ENCODE measurements at places on chromosomes 3 and 15.

GRCh38 chr3:54871867-54872266 is 56.0 kb downstream of the LRTM1 start:
- no peak for DNase-seq

- no peak for DNase-seq
Observed at GRCh38 chr3:28982906-28983305, 298.0 kb upstream of the RBMS3 start.

- no peak for DNase-seq
Observed at GRCh38 chr3:117645561-117646242, 936.1 kb downstream of the TUSC7 start.

DNA sequence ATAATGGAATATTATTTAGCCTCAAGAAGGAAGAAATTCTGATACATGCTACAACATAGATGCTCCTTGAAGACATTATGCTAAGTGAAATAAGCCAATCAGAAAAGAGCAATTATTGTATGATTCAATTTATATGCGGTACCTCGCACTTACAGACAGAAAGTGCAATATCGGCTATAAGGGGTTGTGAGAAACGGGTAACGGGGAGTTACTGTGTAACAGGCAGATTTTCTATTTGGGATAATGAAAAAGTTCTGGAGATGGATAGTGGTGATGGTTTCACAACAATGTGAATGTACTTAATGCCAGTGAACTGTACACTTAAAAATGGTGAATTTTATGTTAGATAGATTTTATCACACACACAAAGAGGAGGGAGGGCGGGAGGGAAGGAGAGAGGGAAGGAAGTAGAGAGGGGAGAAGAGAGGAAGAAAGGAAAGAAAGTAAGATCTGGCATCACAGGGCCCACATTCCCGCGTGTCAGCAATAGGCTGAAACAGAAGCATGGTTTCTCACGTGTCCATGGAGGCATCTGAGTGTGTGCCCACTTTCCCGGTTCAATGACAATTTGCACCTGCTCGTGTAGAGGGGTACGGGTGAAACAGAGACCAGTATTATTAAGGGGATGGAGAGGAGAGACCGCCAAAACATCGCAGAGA is 700 bp upstream of the BLM start:
- DNase-seq: no peak

DNA sequence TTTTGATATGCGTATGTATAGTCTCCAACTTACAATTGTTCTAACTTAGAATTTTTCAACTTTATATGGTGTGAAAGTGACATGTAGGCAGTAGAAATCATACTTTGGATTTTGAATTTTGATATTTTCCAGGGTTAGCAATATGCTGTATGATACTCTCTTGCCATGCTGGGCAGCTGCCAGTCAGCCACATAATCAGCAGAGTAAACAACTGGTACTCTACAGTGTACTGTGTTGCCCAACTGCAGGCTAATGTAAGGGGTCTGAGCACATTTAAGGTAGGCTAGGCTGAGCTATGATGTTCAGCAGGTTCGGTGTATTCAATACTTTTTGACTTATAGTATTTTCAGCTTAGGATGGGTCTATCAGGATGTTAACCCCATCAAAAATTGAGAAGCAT is 52.0 kb upstream of the RYK start:
- DNase-seq: no peak

DNA sequence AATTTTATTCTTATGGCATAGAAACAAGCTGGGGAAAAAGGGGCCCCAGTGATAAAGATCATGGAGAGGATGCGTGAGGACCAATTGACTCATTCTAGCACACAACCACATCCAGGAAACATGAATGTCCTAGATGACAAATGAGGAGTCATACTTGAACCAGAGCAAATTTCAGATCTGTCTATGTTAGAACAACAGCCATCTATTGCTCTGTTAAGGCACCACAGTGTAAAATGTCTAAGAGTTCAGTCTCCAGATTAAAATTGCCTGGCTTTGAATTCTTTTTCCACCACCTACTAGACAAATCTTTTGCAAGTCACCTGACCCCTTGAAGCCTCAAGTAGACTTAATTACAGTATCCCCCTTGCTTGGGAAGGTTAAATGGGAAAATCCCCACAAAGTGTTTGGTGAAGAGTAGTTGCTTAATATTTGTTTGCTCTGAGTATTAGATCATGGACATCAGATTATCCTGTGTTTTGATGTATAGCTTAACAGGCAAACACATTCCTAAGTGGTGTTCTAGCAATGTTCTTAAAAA is 258.7 kb upstream of the TGFBR2 start:
- peak; percentile 34 for DNase-seq

Measured in stimulated activated CD4-positive, alpha-beta T cell treated with anti-CD3 and anti-CD28 coated beads, Interleukin-15, amount 100 ng/mL, for 48 hours (primary cell).